ENCODE measurements at places on chromosomes 2 and 18.
A peak's percentile ranks its signal among the peaks of the same experiment; 100 is the strongest.

GRCh38 chr2:96895032-96895745 lies 25.3 kb upstream of the SEMA4C start:
- DNase-seq = no peak

DNA sequence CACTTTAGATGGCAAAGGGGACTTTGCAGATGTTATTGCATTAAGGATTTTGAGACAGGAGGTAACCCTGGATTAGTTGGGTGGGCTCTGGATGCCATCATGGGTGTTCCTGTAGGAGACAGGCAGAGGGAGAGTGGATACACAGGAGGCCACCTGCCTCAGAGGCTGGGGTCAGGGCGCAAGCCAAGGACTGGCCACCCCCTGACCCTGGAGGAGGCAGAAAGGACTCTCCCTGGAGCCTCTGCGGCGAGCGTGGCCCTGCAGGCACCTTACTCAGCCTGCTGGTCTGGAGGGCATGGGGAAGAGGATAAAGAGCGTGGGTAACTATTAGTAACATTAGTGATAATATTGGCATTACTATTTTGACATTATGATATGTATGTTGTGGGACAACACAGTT lies 21.6 kb upstream of the OTOS start:
- no peak for DNase-seq

DNA sequence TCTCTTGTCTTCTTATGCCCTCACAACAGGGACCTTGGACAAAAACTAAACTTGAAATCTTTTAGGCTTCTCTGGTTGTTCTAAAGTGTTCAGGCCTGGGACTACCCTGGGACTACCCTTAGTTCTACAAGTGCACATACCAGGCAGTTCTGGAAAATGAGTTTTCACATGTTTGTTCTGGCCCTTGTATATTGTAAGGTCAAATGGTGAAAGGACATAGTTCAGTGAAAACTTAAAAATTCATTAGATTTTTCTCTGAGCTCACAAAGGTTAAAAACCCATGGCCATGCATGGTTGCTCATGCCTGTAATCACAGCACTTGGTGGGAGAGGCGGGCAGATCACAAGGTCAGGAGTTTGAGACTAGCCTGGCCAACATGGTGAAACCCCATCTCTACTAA lies 875.5 kb upstream of the FAM98A start:
- DNase-seq = no peak

DNA sequence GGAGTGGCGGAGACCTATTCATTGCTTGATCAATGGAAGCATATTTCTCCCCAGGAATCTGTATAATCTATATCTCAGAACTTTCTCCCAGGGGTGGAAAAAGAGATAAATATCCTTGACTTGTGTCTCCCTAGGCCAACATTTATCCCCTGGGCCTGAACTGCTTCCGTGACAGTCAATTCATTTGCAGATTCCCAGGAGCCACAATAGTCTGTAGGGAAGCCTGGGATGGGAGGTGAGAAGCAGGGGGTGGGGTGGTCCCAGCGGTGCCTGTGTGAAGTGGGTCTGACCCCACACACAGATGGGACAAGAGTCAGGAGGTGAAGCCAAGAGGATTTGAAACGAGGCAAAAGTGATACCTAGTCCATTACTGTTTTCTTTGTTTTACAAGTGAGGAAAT lies 166.8 kb downstream of the DPP10 start:
- no peak for DNase-seq

- DNase-seq = no peak
Measured at GRCh38 chr2:212254339-212254738, 284.3 kb downstream of the ERBB4 start.

- DNase-seq = no peak
Measured at GRCh38 chr2:152448606-152449005, 113.6 kb downstream of the FMNL2 start.

DNA sequence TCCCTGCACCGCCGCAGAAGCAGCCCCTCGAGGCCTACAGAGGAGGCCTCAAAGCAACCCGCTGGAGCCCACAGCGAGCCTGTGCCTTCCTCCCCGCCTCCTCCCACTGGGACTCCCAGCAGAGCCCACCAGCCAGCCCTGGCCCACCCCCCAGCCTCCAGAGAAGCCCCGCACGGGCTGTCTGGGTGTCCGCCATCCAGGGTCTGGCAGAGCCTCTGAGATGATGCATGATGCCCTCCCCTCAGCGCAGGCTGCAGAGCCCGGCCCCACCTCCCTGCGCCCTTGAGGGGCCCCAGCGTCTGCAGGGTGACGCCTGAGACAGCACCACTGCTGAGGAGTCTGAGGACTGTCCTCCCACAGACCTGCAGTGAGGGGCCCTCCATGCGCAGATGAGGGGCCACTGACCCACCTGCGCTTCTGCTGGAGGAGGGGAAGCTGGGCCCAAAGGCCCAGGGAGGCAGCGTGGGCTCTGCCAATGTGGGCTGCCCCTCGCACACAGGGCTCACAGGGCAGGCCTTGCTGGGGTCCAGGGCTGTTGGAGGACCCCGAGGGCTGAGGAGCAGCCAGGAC lies 31.2 kb downstream of the GPC1 start:
- no peak for DNase-seq

DNA sequence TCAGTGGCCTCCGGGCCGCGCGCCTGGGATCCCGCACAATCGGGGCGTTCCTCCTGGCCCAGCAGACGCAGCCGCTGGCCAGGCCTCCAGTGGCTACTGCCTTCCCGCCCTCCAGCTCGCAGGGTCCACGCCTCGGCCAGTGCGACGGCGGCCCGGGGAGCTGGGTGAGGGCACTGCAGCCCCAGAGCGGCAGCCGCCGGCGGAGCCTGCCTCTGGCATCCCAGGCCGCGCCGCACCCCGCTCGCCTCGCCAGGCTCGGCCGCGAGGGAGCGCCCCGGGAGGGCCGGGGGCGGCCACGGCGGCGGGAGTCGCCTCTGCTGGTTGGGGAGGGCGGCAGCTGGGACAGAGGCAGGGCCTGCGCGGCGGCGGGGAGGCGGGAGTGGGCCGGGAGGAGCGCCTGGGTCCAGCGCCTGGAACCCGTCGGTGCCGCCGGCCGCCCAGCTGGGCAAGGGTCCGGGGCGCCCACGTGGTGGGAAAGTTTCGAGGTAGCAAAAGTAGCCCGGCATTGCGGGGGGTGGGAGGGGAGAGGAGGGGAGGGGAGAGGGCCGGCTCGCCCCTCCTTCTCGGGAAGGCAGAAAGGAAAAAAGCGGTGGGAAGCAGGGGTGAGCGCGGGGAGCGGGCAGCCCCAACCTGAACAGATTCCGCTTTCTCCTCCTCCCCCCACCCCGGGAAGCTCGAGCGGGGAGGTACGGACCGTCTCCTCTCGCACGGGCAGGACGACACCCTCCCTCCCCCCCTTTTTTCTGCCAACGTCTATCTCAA lies 1.5 kb upstream of the INHBB start:
- peak; percentile 29 for DNase-seq

- no peak for DNase-seq
Measured at GRCh38 chr2:229852565-229852964, 69.2 kb downstream of the TRIP12 start.

- DNase-seq = no peak
Measured at GRCh38 chr2:177541258-177541991, 148.9 kb downstream of the AGPS start.

DNA sequence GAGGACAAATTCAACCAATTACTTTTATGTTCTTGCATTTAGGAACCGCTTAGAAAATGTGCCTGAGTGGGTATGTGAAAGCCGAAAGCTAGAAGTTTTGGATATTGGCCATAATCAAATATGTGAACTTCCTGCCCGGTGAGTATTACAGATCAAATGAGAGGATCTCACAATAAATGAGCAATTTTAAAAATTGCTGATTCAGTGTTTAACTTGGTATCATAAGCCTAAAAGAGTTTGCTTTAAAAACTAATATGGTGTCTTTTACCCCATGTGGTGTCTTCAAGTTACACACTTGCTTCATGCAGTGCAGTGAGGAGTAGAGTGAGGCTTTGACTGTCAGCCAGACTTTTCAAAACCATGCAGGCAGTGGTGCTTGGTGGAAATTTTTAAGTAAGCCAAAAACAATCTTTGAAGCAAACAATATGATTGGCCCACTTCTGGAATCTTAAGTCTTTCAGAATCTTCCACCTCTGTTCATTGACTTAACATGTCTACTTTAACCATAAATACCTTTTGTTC lies 199.6 kb downstream of the PHLPP1 start:
- no peak for DNase-seq

DNA sequence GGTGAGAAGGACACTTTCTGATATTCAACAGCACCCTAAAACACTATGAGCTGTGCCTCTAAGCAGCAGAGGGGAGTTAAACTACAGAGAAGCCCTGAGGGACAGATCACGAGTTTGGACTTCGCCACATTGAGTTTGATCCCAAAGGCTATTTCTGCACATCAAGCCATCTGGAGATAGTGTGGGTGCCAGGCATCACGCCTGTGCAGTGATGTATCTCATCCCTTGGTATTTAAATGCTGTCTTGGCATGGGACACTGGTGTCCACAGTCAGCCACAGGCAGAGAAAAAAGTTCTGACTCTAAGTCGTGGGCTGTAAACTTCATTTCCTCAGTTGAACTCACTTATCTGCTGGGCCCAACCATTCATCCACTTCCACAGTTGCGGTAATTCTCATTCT lies 742.3 kb upstream of the CELF4 start:
- DNase-seq = no peak

DNA sequence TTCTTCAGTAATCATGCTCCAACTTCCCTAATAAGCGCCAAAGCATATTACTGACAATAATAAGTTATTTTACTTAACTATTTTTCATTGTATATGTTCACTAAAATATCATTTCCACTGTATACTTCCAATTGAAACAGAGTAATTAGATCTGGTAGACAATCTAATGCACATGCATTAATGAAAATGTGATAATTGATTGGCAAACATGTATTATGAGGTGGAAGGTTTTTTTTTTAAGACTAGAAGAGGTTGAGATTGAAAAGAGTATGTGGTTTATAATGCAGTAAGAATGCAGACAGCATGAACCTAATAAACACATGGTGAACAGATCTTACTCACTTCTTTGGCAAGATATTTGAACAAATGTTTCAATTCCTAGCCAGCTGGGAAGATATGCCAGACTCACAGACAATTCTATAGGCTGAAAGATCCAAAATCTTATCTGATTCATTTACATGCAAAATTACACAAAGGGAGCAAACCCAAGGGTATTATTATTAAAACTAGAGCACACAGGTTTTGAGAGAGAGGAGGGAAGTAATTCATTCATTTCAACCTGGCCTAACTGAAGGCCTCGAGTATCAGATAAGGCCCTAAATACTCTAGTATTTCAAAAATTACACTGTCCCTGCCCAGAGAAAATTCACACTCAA lies 2.8 kb downstream of the NCKAP1 start:
- DNase-seq = no peak

DNA sequence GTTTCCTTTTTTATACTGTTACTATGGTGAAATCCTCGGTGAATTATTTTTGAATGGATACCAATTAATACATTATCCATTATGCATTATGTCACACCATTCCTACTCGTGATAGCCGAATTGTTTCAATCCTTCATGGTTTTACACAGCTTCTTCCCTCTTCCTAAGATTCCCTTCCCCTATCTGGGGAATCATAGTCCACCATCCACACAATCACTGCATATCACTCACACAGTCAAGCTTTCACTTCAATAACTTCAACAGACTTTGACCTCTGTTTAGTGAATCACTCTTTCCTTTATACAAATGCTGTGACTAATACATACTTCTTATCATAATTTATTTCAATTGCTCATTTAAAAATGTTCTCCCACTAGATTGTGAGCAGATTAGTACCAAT lies 1108.1 kb upstream of the LRRTM1 start:
- no peak for DNase-seq

- DNase-seq = no peak
Measured at GRCh38 chr18:31821545-31822171, 61.0 kb upstream of the SLC25A52 start.

- DNase-seq = no peak
Measured at GRCh38 chr2:197668296-197668695, 7.1 kb downstream of the RFTN2 start.

GRCh38 chr2:30663806-30664205 lies 143.4 kb downstream of the CAPN13 start:
- no peak for DNase-seq
